Iris pigment epithelial cell (primary cell): ENCODE measurements at places on chromosomes 4 and X.
A peak's percentile ranks its signal among the peaks of the same experiment; 100 is the strongest.

- DNase-seq = no peak
These were observed 14.7 kb downstream of the TBC1D14 start for GRCh38 chr4:6924361-6924779.

DNA sequence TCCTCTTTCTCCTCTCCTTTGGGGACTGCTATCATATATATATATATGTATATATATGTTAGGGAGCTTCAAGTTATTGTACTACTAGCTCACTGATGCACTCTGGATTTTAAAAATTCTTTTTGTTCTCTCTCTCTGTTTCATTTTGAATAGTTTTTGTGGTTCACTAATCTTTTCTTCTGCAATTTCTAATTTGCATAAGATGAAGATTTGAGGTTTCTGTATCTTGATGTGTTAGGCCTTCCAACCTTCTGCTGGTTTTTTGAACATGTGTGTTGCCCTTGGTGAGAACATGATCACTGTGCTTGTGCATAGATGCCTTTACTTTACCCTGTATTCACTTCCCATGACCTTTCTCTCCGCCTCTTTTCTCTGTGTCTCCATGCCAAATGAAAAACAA is 7.8 kb upstream of the ZNF718 start:
- no peak for DNase-seq

GRCh38 chr4:42401171-42401570 is 3.9 kb downstream of the SHISA3 start:
- no peak for DNase-seq

- peak; percentile 65 for DNase-seq
These were observed 89.7 kb downstream of the SYTL5 start for GRCh38 chrX:38095971-38096529.

DNA sequence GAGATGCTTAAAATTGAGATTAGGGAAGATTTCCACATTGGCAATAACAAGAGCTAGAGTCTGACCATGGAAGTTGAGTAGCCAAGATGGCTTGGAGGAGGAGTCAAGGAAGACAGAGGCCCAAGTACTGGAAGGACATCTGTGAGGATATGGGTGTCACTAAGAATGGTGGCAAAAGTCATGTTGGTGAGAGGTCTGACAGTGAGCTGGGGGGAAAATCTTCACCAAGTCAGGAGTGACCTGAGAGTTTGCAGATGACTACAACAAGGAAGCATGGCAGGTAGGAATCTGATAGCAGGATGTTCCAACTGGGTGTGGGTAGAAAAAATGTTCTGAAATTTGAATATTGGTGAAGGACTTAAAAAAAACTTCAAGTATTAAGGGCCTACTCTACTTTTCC is 103.3 kb downstream of the SHROOM3 start:
- no peak for DNase-seq
